ENCODE measurements at places on chromosomes 7 and 10.

DNA sequence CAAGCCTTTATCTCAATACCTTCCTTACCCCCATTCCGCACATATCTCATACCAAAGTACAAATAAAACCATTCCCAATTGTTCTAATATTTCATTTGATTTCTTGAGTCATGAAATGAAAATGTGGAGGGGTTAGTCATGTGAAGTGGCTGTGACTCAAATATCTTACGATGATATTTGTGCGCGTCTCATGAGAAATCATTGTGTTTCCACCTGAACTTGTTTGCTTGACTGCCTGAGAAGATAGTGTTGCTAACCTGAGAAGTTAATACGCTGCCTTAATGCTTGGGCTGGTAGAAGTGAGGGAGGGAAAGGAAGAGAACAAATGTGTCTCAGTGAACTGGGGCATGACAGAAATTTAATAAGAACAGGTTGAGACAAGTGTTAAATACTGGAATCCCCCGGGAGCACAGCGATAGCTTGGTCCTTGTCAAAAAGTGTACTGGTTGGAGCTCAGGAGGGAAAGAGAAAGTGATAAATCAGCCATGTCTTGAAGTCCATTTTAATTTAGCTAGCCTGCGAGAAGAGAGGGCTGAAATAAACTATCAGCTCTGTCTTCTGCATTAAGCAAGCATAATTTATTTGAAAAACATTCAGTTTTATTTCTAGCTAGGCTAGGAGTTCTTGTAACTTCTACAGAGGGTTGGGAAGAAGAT is 7.2 kb upstream of the EPHA1 start:
- DNase-seq, result no peak

GRCh38 chr10:30798646-30799185 is 169.2 kb upstream of the LYZL2 start:
- no peak for DNase-seq

DNA sequence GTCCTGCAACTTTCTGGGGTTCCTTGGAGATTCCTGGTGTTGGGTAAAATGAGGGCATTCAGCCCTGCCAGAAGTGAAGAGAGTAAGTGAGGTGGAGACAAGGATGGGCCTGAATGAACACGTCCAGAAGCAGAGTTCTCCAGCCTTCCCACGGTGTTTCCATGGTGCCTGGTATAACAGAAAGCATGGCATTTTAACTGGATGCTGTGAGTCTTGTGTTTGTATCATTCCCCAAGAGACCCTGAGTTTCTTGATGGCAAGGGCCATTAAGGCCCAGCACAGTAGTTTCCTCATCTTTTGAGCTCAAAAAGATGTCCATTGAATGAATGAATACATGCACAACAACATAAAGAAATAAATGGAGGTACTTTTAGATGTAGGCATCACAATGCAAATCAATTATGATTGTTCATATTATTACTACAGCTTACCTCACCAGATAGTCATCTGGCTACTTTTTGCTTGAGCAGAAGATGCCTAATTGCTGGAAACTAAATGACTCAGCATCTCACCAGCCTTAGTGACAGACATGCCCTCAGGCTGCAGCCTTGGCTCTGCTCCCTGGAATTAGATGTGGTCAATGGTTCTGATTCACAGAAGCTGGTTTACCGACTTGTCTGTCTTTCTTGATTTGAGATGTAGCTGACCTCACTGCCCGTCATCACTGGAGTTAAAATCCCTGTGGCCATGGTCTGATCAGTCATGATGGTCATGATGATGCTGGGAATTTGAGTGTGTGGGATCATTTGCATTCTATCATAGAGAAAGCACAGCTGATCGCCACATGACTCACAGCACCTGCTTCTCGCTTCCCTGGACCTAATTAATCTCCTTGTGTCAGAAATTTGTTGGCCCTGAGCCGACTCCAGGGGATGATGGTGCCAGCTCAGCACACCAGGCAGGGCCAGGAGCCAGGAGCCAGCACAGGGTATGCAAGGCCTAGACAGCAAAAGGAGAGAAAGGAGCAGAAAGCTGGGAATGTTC is 83.9 kb downstream of the CXCL12 start:
- DNase-seq, result no peak

DNA sequence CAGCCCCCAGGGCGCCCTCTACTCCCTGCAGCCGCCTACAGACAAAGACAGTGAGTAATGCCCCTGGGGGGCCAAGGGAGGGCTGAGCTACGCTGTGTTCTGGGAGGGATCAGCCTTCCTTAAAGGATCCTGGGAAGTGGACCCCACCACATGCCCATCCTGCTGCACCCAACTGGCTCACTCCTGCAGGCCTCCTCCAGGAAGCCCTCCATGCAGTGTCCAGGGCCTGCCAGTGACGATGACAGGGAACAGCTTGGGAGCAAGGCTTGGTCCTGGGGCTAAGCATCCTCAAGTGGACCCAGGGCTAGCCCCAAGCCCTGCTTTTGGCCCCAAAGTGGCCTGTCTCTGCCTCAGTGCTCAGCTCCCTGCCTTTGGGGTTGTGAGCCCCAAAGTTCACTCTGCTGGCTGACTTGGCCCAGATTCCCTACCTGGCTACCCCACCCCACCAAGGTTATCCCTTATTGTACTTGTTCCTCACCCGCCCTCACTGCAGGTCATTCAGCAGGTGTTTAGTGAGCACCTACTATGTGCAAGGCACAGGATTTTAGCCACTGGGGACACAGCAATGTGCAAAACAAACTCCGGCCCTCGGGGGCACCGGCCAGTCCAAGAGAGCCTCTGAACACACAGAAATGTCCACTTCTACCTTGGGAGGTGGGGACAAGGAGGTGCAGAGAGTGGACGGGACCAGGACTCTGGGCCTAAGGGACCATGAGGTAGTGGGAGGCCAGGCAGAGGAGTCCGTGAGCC is 83.5 kb downstream of the MYL10 start:
- no peak for DNase-seq

- peak; percentile 11 for DNase-seq
These were observed 51.6 kb downstream of the SMKR1 start for GRCh38 chr7:129553899-129554461.

GRCh38 chr10:13054844-13055243 is 45.1 kb upstream of the OPTN start:
- DNase-seq, result no peak

- no peak for DNase-seq
These were observed 16.7 kb downstream of the PPP1R3C start for GRCh38 chr10:91616137-91616536.

DNA sequence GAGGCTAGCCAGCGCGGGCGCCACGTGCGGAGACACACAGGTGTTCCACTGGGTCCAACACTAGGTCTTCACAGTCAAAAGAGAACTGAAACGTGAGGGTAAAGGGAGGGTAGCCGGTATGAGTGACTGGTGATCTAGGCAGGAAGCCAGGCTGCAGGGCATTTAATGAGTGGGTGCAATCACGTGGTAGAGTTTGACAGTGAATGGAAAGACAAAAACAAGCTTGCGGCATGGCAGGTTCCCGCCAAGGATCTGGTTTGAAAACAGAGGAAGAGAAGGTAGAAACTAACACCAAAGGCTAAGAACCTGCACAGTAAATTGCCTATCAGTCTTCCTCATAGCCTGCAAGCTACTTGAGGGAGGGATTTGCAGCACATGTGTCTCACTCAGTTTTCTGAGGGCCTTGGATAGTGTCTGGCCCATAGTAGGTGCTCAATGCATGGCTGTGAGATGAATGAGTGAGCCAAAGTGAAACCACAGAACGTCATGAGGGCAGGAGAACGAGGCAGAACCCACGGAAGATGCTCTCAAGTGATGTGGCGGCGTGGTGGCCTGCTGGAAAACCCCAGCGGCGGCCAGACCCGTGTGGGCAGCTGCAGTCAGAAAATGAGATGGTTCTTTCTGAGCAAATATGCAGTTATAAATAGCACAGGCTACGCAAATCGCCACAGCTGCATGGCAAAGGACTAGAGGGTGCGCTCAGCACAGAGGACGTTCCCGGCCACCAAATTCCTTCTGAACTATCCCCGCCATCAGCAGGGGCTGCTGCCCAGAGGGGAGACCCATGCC is 183.6 kb upstream of the NFE2L3 start:
- DNase-seq, result peak; percentile 27

DNA sequence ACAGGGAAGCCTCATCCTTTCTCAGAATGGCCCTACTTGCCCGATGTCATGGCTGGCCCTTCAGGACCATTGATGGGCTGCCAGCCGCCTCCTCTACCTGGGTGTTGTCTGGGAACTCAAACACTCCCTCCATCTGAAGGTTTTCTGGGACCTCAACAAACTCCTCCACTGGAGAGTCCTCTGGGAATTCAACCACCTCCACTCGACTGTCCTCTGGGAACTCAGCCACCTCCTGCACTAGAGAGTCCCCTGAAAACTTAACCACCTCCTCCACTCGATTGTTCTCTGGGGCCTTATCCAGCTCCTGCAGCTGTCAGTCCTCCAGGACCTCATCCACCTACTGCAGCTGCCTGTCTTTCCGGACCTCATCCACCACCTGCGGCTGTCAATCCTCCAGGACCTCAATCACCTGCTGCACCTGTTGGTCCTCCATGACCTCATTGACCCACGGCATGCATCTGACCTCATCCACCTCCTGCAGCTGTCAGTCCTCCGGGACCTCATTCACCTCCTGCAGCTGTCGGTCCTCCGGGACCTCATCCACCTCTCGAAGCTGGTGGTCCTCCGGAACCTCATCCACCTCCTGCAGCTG is 37.1 kb downstream of the MAT1A start:
- no peak for DNase-seq

- no peak for DNase-seq
These were observed 70.6 kb downstream of the CNNM2 start for GRCh38 chr10:102988404-102989314.

GRCh38 chr10:10942441-10942840 is 75.2 kb upstream of the CELF2 start:
- no peak for DNase-seq

DNA sequence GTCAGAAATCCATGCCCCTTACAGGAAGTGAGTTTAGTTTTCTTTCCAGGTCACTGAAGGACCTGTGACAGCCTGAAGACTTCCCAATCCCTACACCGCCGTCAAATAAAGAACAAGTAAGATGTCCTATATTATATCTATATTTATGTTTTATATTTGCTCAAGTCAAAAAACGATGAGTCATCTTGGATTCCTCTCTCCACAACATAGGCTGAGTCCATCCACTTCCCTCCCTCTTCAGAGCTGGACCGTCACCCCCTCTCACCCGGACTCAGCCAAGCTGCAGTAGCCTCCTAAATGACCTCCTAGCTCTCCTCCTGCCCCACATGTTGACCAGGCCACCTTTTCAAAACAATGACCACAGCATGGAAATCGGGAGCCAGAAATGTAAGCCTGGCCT is 53.5 kb downstream of the GLI3 start:
- no peak for DNase-seq

GRCh38 chr10:29098423-29098822 is 190.4 kb upstream of the LYZL1 start:
- DNase-seq, result no peak

GRCh38 chr7:73976761-73977618 is 51.0 kb upstream of the ELN start:
- DNase-seq, result no peak

DNA sequence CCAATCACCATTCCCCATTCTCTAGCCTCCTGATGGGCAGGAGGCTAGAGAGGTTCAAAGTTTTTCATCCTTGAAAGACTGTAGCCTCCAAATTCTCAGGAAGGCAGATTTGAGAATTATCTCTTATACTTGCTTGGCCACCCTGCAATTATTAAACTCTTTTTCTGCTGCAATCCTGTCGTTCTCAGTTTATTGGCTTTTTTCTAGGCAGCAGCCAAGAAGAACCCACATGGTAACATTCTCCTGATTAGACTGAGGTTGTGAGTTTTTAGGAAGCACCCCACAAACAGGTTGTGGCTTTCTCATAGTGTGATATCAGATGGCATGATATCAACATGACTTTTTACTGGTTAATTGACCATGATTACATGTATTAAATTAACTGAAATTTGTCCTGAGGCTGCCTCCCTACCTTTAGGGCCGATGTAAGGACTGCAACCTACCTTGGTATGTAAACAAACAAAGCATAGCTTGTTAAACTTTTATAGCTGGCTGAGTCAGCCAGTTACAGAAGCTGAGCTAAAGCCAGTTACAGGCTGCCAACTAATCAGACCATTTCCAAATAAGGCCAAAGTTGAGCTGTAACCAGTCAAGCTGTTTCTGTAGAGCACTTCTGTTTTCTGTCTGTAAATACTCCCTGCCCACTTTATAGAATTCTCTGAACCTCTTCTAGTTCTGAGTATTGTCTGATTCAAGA is 3.2 kb upstream of the ZNF248 start:
- no peak for DNase-seq

GRCh38 chr10:49562893-49563292 is 24.0 kb upstream of the ERCC6 start:
- no peak for DNase-seq

- no peak for DNase-seq
These were observed 73.0 kb upstream of the LRRC4 start for GRCh38 chr7:128104108-128104742.

DNA sequence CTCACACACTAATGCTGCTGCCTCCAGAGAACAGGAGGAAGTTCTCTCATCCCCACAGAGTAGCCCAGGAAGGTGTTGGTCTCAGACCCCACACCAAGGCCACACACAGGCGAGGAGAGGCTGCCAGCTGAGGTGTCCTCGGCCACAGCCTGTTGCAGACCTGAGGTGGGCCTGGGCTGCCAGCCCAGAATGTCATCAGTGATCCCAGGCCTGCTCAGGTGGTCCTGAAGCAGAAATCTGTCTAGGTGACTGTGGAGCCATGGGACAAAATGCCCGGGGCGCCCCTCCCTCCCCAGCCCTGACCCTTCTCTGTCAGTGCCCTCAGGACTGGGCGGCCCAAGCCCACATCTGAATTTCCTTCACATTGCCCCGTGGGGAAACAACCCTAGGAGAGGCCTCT is 43.5 kb upstream of the LRRC4 start:
- DNase-seq, result no peak

DNA sequence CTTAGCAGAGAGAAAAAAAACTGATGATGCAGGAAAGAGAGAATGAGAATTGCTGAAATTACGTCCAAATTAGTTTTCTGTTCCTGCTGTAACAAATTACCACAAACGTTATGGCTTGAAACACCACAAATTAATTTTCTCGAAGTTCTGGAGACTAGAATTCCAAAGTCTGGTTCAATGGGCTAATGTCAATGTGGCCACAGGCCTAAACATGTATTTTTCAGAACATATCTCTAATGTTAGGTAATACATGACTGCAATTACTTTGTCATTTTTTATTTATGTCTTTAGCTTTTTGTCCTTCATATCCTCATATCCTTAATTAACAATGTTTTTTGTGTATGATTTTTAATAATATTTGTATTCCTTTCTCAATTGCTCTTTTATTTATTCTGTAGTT is 3.0 kb upstream of the AKR1C3 start:
- DNase-seq, result no peak

DNA sequence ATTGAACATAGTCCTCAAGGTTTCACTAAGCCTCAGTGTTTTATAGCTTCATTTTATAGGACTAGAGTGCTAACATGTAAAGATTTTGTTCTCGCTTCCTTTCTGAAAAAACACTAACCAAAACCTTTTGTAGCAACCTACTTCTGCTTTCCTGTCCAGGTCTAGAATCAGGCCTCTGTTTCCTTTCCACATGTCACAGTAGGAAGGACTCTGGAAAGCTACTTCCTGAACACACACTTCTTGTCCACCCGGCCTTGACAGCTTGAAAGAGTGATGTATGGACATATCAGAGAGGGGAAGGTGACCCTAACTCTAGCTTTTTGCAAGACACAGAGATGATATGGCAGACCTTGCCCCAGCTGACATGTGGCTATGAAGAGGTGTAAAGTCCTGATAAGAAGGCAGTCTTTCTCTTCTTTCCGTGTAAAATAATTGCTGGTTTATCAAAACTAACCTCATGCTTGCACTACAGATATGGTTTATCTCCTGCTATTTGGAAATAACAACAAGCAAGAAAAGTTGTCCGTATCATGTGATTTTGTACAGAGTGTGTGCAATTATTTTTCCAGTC is 175.4 kb downstream of the SKAP2 start:
- no peak for DNase-seq

- no peak for DNase-seq
These were observed 224.9 kb upstream of the NFE2L3 start for GRCh38 chr7:25926891-25927625.
